ENCODE measurements at places on chromosomes 6 and 20. TPM values are rescaled to one million over a fixed set of nuclear protein-coding genes. Genes with fewer than 3 reads are reported as not detected.
A peak's percentile ranks its signal among the peaks of the same experiment; 100 is the strongest.

COL21A1 gene
- total RNA-seq, result 1.8 TPM

DNA sequence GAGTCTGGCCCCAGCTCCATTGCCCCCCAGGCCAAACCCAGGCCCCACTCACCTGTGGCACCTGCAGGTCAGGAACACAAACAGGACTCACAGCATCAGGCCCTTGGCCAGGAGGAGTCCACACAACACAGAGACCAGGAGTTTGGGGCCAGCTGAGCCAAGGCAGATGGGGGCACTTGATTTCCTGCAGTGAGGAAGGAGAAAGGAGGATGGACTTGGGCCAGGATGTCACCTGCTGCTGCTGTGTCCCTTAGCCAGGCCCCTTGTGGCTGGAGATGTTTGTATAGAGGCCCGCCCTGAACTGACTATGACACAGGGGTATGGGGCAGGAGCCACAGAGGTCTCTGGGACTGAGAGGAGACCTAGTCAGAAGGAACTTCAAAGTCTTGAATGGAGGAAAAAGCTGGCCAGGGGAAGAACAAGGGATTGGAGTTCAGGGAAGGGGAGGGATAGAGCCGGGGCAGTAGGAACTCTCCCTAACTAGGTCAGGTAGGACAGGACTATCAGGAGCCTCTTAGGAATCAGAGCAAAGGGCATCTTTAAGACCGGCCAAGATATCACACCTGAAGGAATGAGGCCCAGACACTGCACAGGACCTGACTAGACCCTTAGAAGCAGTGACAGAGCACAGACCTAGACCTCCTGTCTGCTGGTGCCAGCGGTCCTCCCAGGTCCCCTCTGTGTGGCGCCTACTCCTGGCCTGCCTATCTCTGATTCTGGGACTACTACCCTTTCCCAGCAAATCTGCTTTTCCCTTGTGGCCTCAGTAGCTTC, 8.8 kb upstream of the TREML2 start:
- DNase-seq, result no peak

DNA sequence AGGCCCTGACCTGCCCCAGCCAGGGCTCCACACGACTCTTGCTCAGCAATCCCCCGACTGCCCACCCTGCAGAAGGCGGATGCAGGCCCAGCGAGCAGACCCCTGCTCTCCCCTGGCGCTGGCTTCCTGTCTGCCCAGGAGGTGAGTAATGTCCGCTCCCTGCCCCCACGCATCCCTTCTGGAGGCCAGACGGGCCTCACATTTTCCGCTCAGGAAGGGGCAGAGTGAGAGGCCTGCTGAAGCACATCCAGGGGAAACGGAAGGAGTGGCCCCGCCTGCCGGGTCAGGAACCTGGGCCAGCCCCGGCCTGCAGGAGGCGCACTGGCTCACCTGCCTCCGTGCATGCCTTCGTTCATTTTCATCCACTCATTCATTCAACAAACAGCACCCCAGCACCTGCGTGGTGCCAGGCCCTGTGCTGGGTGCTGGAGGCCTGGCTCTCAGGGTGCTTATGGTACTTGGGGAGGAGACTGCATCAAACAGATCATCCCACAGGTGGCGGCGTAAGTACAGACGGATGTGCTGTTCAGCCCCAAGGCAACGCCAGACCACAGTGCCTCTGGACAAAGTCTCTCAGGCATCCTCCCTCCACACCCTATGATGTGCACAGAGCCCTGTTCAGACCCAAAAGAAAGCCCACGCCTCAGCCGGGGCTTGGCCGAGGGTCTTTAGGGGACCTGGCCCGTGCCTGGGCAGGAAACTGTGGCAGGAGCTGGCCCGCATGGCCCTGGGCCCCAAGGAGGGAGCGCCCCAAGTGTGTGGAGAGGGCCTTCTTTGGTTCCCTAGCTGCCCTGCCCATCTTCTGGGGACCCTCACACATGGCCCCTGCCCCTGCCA, 112.1 kb downstream of the ASXL1 start:
- DNase-seq, result peak; percentile 63

GRCh38 chr20:50572938-50573777, 63.0 kb downstream of the PTPN1 start:
- DNase-seq, result no peak

GRCh38 chr6:67933278-67933677, 701.8 kb upstream of the ADGRB3 start:
- DNase-seq, result no peak

DNA sequence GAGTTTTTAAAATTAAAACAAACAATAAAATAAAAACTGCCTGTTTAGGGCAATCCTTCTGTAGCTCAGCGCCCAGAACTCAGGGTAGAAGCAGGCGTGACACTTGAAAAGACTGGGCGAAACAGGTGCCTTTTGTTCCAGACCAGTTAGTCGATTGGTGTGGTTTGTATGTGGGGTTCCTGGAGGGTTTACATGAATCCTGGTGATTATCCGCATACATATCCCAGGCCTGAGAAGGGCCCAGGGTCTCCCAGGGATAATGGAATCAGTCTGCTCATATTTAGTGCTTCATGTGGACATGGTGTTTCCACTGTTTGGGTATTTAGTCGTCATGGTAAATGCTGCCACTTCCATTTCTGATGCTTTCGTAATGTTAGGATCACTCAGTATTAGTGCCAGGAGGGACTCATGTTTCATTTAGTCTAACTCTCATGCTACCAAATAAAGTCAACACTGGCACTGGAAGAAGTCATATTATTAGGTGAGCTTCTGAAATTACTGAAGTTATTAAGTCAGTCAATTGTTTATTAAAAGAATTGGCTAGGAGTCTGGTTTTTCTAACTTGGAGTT, 116.5 kb downstream of the SAMD5 start:
- DNase-seq, result no peak

- DNase-seq, result no peak
Measured at GRCh38 chr6:37552267-37552666, 52.6 kb upstream of the CCDC167 start.

- no peak for DNase-seq
Measured at GRCh38 chr6:149234051-149234962, 83.2 kb upstream of the TAB2 start.

DNA sequence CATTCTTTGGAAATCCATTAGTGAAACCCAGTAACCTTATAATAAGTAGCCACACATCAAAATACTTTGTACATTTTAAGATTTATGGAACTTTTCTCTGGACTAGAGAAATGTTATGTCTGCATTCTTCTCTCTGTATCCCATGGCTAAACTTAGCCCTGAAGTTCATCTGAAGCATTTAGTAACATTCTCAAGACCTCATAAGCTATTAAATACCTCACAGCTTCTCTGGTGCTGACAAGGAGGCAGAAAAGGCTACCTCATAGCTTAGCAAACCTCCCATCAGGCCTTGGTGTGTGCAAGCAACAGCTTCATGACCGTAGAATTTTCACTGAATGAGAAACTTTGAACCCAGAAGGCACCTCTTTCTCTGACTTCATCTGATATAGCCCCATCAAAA, 38.9 kb upstream of the HDGFL1 start:
- no peak for DNase-seq

DNA sequence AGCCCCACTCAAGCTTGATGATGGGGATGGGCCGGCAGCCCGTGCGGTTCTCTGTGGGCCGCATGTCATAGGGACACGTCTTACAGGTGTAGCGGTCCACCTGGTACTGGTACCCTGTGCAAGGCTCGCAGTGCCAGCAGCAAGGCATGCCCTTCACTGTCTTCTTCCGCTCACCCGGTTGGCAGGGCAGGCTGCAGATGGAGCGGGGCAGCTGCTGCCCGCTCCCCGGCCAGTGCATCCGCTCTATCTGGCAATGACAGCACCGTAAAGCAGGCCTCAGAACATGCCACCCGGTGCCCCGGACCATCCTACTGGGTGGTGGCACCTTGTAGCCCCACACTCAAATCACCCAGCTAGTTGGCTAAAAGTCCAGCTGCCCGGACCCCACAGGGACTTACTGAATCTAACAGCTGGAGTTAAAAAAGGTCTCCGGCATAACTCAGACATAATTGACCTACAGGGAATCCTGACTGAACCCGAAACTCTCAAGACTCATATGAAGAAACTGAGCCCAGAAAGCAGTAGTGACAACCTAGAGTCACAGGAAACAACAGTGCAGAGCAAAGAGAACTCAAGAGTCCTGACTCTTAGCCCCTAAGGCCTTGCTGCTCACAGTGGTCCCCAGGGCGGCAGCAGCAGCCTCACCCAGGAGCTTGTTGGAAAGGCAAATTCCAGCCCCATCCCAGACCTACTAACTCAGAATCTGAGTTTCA, 109.4 kb downstream of the GRM4 start:
- no peak for DNase-seq

DNA sequence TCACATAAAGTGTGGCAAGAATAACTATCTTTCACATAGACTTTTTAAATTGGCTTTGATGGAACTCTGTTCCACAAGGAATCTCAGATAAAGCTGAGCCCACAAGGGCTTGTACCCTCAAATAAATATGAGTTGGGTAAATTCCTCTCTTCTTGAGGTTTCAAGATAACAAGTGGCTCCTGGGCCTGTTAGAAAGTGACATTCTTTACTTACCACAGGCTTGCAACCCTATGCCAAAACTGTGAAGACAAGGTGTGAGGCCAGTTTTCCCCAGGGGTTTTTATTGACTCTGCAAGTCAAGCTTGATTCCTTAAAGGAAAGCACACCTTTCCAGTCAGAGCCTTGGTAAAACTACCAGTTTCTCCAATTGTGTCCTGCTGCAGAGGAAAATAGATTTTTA, 664.8 kb upstream of the GJE1 start:
- no peak for DNase-seq

Data from Calu3 (cell line).